SHP77 treated with DMSO at 0.1 percent for 48 hours (cell line): ENCODE measurements at places on chromosomes 12 and 14.

DNA sequence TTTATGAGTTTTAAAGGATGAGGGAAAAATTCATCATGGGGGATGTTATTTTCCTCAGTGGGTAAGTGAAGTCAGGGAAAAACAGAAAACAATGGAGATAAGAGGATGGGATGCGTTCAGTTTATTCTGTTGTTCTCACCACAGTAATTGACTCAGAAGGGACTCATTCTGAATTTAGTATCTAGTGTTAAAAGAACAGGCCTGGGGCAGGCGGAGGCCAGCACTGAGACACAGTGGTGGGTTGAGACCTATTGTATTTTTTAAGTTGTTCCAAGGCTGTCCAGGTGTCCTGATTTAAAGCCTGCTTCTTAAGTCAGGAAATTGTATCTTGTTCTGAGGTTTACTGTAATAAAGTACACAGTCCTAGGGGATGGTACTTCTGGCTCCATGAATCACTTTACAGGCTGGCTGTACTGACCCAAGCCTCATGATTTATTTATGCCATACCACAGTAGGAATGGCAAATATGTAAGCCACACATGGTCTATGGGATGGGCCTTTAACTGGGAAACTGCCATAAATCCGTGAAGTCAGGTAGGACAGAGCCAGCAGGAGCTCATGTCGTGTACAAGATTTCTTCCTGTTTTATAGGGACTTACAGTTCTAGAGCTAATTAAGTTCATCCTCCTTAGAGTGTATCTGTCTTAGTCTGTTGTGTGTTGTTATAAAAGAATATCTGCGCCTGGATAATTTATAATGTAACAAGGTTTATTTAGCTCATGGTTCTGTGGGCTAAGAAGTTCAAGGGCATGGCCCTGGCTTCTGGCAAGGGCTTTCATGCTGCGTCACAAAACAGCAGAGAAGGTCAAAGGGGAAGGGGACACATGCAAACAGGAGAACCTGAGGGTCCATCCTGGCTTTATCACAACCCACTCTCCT is 244.1 kb downstream of the FBXL14 start:
- DNase-seq: no peak

- DNase-seq: no peak
Measured at GRCh38 chr14:101289230-101289690, 272.0 kb upstream of the DIO3 start.

DNA sequence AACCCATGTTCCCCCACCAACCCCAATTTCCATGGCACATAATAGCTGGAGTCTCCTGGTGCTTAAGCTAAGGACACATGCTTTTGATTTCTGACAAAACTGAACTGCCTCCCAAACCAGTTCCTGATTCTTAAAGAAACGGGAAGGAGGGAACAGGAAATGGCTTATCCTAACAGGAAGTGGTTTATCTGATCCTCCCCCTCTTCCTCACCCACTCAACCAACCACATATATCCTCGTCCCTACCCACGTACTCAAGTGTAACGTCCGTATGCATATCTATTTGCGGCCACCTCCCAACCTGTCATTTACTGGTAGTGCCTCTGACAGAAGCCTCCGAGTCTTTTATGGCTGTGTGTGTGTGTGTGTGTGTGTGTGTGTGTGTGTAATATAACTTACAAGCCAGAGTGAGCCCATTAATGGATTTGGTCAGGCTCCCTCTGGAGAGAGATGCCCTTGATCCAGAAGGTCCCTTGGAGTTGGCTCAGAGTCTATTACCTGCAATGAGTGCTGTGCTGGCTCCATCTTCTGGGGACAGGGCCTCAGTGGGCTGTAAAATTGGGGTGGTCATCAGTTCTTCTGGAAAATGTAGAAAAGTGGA is 7.7 kb downstream of the DAZAP2 start:
- no peak for DNase-seq

DNA sequence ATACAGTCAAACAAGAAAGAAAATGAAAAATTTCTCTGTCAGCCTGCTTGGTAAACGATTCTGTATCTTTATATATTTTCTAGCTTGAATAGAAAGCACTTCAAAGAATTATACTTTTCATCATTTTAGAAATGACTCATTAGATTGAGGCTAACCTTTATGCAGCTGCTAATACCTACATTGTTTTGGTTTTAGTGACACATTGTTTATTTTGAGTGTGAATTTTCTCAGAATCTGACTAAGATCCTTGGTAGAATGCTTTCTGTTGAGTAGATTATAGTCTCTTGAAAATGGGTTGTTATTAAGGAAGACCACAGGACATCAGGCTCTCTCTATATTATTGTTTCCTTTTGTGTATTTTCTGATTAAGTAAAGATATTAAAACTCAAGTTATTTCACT is at the start of gene PMCH:
Gene PMCH (minus strand): TSS at position 45 of the 400 bp plus-strand sequence. CDS start 63 bp downstream, outside the sequence.
- no peak for DNase-seq

- DNase-seq: no peak
Measured at GRCh38 chr14:71855399-71856036, 76.7 kb upstream of the RGS6 start.

DNA sequence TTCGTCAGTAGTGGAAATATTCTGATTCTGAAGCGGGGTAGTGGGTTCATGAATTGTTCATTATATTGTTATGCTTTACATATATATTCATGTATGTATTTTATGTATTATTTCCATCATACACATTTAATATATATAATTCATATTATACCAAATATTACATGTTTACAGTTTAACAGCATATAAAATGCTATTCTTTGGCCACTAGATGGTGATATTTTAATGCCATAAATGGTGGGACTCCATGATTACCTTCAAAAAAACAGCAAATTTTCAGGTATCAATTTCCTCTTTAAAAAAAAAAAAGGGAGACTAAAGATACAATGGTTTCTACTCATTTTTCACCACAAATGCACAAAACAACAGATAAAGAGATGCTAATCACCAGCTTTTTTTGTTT is 41.0 kb downstream of the BDKRB1 start:
- DNase-seq: no peak

DNA sequence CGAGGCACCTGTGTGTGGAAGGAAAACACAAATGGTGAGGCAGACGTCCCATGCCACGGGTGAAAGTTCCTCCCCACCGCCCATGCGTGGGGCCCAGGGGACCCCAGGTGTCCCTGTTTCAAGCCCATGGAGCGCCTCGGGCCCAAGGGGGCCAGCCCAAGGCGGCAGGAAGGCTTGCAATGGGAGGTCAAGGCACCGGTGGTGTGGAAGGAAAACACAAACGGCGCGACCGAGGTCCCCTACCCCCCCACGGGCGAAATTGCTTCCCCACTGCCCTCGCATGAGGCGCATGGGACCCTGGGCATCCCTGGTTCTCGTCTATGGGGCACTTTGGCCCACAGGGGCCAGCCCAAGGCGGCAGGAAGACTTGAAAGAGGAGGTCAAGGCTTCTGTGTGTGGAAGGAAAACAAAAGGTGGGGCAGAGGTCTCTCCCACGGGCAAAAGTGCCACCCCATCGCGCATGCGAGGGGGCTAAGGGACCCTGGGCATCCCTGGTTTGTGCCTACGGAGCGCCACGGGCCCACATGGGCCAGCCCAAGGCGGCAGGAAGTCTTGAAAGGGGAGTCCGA is 379.4 kb downstream of the ALG10 start:
- no peak for DNase-seq

DNA sequence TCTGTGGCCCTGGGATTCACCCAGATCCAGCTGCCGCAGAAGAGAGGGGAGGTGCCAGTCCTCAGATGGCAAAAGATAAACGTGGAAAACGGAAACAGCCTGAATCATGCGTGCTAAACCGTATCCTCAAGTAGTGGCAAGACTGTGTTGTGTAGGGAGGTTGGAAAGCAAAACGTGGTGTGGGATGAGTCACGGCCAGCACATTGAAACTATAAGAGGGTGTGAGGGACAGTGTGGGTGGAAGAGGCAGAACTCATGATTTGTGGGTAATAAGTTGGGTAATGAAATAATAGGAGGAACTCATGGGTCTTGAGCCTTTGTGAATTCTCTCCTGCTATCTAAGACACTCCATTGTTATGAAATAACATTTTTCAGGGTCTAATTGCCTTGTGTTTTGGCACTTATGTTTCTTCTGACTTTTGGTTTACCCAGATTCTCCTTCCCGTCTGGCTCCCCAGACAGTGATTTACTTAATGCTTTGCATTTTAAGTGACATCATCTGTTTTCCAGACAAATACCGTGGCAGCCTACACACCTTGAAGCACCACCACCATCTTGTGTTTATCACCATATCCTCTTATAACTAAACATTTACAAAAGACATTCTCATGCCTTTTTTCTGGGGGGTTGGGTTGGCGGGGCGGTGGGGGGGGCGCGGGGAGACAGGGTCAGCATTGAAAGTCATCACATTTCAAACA is 62.3 kb upstream of the PTCSC3 start:
- peak; percentile 54 for DNase-seq

GRCh38 chr14:76772300-76773187 is 11.3 kb downstream of the VASH1 start:
- no peak for DNase-seq

DNA sequence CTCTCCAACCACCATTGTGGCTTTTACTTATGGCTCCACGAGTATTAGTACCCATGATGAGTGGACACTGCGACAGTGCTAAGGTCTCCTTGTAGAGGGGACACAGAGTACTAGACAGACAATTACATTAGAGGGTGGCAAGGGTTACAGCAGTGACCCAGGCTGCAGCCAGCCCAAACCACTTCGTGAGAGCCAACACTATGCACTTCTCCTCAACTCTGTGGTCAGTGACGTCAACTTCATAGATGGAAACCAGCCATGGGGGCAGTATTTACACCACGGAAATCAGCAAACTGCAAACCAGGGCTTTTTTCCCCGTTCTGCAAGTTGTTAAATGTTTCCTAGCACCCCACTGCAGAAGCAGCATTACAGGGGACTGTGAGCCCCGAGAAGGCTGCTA is 61.6 kb upstream of the ZFP36L1 start:
- no peak for DNase-seq

DNA sequence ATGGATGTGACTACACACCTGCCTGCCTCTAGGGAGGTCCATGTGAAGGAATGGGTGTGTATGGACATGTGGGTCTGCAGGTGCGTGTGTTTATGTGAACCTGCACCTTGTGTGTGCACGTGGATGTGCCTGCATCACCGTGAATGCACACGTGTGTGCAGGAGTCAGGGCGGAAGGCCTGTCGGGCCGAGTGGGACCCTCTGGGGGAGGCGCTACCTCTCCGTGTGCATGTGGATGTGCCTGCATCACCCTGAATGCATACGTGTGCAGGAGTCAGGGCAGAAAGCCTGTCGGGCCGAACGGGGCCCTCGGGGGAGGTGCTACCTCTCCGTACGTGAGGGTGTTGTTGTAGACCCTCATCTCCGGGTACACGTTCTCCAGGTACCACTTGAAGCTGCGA is 56.5 kb downstream of the NOC4L start:
- DNase-seq: no peak

GRCh38 chr12:30155001-30155730 is 371.4 kb upstream of the TMTC1 start:
- DNase-seq: no peak

DNA sequence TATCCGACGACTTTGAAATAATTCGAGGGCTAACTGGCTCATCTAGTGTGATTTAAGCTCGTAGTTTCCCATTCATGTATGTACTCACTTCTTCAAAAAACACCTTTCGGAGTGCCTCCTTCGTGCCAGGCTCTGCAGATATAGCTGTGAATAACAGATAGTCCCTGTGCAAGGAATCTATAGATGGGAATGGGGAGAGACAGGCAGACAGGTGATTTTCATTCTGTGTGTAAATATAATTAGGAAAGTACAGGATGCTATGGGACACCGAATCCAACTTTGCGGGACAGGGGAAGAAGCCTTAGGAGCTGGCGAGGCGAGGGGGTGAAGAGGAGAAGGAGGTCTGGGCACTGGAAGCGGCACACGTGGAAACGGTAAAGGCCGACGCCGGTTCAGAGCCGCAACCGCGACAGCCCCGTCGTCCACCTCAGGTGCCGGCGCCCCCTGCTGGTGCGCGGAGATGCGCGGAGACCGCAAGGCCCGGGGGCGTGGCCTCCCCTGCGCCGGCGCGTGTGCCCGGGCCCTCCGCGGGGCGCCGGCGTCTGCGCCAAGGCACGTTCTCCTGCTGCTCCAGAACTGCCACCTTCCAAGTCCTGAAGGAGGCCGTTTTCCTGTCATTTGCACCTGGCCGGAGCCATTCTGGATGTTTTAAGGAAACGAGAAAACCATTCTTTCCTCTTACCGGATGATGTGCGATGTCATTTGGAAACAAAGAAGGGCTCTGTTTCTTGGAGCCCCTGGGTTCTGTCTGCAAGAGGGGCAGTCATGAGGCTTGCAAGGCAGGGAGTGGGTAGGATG is 18.0 kb upstream of the CACNA1C start:
- no peak for DNase-seq

DNA sequence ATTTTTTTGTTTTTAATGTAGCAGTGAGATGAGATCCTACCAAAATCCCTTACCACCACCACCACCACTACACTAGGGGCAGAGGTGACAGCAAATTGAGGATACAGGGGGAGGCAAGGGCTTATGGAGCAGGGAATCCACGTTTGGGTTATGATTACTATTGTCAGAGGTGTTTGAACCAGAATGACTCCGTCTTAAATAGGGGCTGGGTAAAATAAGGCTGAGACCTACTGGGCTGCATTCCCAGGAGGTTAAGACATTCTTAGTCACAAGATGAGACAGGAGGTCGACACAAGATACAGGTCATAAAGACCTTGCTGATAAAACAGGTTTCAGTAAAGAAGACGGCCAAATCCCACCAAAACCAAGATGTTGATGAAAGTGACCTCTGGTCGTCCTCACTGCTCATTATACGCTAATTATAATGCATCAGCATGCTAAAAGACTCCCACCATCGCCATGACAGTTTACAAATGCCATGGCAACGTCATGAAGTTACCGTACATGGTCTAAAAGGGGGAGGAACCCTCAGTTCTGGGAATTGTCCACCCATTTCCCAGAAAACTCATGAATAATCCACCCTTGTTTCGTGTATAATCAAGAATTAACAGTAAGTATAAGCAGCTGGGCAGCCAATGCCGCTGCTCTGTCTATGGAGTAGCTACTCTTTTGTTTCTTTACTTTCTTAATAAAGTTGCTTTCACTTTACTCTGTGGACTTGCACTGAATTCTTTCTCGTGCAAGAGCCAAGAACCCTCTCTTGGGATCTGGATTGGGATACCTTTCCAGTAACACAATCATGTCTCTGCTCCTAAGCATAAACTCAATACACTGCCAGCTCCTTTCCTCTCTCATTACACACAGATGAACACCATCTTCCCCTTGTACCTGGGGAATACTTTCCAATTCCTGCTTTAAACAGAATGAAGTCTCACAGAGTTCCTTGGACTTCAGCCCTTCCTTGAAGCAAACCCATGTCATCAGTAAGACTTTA is 16.7 kb upstream of the CRY1 start:
- no peak for DNase-seq

DNA sequence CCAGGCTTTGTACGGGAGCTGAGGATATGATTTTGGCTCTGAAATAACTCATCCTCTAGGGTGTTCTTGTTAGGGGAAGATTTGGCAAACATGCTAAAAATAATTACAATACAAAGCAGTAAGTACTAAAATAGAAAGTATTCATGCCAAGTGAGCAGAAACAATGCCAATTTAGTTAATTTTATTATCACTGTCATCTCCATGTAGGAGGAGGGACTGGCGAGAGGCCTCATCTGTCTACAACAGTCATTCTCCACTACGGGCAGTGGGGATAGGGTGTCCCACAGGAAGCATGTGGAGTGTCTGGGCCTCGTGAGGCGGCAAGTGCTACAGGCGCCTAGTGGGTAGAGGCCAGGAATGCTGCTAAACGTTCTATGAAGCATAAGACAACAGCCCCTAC is 3.3 kb downstream of the ISM2 start:
- DNase-seq: no peak

- no peak for DNase-seq
Measured at GRCh38 chr12:10238526-10238925, 25.8 kb downstream of the GABARAPL1 start.
